Retinal pigment epithelial cell (primary cell): ENCODE measurements at places on chromosomes 2 and 18.

DNA sequence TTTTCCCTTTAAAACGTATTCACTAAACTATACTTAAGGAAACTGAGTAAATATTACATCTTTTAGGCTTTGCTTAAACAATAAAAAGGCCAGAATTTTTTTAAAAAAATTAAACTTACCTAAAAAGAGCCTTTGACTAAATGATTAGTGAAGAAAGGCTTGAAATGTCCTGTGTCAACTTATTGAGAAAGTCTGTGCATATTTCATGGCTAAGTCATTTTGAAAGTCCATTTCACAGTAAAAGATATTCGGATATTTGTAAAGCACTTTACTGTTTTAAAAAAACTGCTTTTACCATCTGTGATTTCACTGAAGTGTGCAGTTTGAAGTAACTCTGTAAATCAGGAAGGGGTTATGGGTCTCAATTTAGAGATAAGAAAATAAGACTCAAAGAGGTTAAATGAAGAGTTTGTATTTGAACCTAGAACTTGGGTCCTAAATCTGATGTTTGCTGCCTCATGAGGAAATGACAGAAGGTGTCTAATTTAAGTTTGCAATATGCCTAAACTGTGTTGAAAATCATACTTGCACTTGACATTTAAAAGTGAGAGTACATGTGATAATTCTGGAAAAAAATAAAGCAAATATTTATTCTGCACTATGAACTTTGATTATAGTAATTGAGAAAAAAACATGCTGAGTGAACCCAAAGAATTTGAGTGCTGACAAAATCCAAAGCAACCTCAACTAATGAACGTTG, 50.5 kb downstream of the RAB27B start:
- no peak for DNase-seq

DNA sequence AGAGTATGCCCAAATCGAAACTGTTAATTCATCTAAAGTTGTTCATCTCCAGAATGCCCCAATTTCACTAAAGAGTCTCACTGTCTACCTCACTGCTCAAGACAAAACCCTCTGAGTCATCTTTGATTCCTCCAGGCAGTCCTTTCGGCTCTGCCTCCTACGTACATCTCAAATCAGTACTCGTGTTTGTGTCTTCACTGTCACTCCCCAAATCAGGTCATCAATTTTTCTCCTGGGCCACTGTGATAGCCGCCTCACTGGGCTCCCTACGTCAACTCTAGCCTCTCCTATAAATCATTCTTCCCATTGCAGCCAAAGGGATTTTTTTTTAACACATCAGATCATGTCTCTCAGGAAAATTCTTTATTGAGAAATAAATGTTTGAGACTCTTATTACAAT, 42.1 kb upstream of the TTC39C start:
- DNase-seq: no peak

DNA sequence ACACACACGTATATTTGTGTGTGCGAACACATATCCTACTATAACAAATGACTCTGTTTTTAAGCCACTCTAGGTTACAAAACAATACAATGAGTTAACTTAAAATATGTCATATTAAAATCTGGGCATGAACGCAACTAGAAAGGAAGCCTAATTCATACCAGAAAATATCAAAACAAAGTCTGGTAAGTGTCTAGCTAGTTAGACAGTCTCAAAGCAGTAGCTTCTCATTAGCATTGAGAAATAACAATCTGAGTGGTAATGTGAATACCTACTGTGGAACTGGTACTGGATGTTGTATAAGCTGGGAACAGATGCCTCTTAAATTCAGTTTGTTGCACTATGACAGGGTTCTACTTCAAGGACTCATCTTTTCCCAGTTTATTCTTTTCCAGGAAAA, 32.5 kb upstream of the WIPF1 start:
- DNase-seq: no peak

DNA sequence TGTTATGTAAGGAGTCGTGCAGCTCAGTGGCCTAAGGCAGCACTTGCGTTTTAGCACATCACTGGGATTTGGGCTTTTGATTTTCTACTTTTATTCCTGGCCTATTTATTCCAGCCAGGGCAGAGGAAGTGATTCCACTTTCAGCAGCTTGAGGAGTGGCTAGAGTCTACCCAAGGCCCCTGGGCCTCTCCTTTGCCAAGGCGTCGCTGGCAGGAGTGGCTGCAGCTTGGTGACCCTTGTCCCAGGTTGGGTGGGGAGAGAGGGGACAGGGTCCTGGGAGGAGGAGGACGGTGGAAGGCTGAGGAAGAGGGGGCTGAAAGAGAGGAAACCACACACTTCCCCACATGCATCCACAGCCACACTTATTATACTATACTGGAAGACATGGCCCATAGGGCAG, 94.1 kb upstream of the SMAD7 start:
- no peak for DNase-seq

GRCh38 chr2:36973320-36973719, 7.0 kb upstream of the STRN start:
- DNase-seq: no peak

- no peak for DNase-seq
Measured at GRCh38 chr2:46952171-46952570, 36.6 kb upstream of the MCFD2 start.

DNA sequence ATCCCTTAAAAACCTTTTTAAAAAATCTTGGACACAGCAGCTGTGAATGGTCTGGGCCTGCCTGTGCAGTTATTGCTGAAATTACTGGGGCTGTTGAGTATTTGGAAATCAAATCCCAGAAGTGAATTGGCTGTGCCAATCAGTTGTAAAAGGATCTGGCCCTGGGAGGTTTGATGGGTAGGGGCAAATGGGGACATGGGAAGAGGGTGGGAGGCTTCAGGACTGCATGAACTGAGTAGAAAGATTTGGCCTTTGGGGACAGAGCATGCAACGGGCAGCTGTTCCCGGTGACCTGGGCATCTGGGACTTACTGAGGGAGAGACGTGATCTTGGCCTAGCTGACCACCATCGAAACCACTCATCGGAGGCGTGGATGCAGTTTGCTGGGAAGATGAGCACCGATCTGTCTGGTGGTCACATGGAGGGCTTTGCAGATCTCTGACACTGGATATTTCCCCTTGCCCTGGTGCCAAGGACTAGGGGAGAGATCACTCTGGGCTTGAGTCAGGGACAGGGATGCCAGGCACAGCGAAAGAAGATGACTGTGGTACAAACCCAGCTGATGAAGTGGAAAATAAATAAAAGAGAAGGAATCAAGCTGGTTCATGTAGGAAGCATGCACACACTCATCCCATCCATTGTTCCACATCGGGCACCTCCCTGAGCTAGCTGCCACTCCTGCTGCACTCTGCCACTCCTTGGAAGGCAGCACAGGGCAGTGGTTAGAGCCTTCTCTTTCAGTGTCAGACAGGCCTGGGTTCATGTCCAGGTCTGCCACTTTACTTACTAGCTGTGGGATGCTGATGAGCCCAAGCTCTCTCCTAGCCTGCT, 58.4 kb downstream of the SEMA4F start:
- DNase-seq: no peak

DNA sequence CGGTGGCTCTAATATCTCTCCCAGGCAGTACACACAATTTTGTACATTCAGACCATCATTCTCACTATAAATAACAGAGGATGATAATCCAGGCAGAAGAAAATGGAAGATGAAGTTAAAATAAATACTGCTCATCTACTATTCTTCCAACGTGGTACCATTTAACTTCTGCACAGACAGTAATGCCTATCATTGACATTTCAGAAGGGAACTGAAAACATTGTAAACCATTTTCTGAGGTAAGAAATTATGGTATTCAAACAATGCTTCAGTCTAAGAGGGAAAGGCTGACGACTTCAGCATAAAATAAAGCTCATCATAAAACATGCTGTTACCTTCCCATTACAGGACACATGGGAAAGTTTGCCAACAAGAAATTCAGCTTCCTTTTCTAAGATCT, 814.4 kb downstream of the NR4A2 start:
- no peak for DNase-seq

DNA sequence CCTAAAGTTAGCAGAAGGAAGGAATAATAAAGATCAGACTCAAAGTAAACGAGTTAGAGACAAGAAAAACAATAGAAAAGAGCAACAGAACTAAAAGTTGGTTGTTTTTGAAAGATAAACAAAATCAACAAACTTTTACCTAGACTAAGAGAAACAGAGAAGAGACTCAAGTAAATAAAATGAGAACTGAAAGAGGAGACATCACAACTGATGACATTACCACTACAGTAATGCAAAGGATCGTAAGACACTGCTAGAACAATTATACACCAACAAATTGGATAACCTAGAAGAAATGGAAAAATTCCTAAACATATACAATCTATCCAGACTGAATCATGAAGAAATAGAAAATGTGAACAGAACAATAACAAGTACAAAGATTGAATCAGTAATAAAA, 139.3 kb downstream of the CD226 start:
- DNase-seq: no peak

- DNase-seq: no peak
Measured at GRCh38 chr2:102238039-102238756, 51.4 kb downstream of the IL1RL2 start.

DNA sequence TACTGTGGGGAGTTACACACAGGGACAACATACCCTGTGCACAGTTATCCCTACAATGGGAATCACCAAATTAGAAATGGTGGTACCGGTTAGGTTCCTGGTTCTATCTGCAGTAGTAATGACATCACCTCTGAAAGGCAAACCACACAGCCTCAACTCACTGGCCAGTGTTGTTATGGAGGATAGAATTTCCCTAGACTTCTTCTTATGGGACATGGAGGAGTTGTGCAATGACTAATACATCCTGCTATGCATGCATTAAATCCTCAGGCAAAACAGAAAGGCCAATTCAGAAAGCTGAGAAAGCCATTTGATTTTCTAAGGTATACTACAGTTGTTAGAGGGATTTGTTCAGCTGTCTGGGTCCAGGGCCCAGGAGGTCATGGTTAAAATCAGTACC, 439.3 kb downstream of the TMX3 start:
- peak; percentile 46 for DNase-seq

GRCh38 chr2:111184725-111185310, 64.1 kb downstream of the BCL2L11 start:
- DNase-seq: no peak
